ENCODE measurements at places on chromosomes 12 and 14.

DNA sequence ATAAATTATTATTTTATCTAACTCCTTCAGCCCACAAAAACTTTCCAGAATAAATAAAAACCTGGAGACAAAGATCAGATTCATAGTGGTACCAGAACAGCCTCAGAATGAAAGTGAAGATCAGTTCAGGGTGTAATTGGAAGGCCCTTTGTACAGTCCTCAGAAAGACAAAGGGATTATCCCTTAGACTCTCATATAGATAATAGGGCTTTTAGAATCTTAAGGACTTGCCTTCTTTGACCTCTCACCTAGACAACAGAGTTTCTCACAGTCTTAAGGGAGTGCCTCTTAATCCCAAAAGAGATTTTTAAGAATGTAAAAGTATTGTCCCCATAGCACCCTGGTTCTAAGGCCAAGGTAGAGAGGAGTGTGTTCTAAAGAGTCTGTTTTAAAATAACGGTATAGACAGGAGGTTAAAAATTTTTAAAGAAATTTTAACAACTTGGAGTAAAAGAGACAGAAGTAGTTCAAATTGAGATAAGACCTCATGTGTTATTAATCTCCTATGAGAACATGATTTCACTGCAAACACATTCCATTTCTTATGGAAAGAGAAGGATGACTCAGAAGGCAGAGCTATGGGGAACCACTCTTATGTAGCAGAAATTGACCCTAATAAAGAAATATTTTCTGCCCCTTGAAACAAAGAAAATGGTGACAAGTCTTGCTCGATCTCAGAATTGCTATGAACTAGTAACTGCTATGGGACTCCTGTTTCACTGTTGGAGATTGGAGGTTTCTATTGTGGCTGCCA lies 24.2 kb upstream of the NOVA1 start:
- DNase-seq, result no peak

- DNase-seq, result no peak
Measured at GRCh38 chr12:121287267-121287954, 9.1 kb downstream of the CAMKK2 start.

GRCh38 chr12:31020385-31021166 lies 53.1 kb upstream of the DDX11 start:
- no peak for DNase-seq

- no peak for DNase-seq
Measured at GRCh38 chr14:103524002-103524935, 1.6 kb upstream of the CKB start.

DNA sequence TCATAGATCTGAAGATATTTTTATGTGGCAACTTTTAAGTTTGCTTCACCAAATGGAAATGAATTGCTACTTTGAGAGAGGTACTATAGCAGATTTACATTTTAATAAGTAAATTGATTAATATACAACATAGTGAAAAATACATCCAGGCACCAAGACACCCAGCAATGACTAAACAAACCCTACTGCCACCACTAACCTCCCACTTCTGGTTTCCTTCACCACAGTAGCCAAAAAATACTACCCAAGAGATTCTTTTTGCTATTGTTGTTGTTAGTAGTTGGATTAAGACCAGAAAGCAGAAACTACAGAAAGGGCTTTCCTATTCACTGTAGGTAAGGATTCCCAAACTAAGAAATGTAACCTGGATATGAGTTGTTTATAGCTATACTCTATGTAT lies 54.1 kb downstream of the COCH start:
- no peak for DNase-seq

DNA sequence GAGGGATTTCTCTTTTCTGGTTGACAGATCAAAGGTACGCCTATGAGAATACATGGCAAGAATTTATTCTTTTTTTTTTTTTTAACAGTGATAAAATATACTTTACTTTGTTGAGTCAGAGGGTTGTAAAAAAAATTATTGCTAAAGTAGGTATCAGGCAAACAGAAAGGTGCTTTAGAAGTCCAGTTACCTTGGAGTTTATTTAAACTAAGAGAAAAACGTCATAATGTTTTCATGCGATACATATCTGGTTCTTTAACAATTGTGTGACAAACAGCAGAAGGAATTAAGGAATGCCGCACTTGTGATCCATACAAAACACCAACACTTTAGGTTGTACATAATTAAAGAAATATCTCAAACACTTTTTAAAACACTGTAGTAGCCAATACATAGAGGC lies 94.2 kb downstream of the BORCS5 start:
- no peak for DNase-seq

DNA sequence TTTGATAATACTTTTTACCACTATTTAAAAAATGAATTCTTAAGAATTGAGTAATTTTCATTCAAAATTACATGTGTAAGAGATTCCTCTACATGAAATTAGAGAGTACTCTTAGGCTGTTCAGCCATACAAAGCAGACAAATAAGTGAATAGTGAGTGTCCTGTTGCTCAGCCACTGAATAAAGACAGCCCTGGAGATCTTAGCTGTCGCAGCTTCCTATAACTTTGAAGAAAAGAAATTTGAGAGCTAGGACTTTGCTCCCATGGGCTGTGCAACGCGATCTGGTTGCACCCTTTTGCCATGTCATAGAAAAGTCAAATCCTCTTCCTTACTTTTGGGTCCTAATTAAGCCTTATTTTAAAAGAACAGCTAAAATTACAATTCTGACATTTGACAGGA lies 40.9 kb upstream of the LRIG3 start:
- no peak for DNase-seq

Data from ELF-1 (cell line).